ENCODE measurements at places on chromosomes 16 and 17.

DNA sequence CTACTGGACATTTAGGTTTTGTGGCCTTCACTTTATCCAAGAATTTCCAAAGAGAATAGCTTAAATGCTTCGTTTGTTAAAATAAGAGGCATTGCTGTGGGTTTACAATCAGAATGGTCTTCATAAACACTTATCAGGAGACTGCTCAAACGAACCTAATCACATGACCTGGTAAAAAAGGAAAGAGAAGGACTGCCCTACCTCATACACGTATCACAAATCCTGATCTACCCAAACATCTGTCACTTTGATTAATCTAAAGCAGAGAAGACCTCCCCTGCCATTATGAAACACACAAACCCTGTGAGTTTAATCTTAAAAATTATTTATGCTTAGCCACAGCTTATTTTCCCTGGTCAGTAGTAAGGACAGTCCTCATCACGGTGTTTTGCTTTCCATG is 76.6 kb downstream of the PARN start:
- DNase-seq: no peak

DNA sequence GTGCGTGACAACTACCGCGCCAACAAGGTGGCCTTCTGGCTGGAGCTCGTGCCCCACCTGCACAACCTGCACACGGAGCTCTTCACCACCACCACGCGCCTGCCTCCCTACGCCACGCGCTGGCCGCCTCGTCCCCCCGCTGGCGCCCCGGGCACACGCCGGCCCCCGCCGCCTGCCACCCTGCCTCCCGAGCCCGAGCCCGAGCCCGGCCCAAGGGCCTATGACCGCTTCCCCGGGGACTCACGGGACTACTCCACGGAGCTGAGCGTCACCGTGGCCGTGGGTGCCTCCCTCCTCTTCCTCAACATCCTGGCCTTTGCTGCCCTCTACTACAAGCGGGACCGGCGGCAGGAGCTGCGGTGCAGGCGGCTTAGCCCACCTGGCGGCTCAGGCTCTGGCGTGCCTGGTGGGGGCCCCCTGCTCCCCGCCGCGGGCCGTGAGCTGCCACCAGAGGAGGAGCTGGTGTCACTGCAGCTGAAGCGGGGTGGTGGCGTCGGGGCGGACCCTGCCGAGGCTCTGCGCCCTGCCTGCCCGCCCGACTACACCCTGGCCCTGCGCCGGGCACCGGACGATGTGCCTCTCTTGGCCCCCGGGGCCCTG is 3.0 kb upstream of the SPEM1 start:
- no peak for DNase-seq

DNA sequence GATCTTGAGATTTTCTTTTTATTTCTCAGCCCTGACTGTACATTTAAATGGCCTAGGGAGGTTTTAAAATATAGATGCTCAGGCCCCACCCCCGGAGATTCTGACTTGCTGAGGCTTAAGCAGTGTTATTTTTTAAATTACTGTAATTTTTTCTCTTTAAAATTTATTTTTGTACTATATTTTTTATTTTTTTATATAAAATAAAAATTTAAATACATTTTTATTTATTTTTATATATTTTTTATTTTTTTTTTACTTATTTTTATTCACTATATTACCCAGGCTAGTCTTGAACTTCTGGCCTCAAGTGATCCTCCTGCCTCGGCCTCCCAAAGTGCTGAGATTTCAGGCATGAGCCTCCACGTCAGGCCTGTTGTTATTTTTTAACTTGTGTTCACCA is 83.3 kb downstream of the KATNIP start:
- DNase-seq: no peak

GRCh38 chr17:47224966-47225365 is 15.8 kb downstream of the MYL4 start:
- no peak for DNase-seq
